ENCODE measurements at places on chromosomes 5 and 9. TPM values are rescaled to one million over a fixed set of nuclear protein-coding genes. Genes with fewer than 3 reads are reported as not detected.

The SV2C gene
- 0.13 TPM for total RNA-seq

The SPATA6L gene
- 0.84 TPM for total RNA-seq

The PKD2L2 gene
- 0.30 TPM for total RNA-seq

The DCAF12 gene
- total RNA-seq, result 30.4 TPM

The CARTPT gene
- total RNA-seq, result not detected

The MTAP gene
- total RNA-seq, result 41.2 TPM

The SEMA6A gene
- total RNA-seq, result not detected

The ATG10 gene
- 8.0 TPM for total RNA-seq

The CDX1 gene
- not detected for total RNA-seq

The C9orf153 gene
- total RNA-seq, result 0.26 TPM

GRCh38 chr5:82275216-82275664 is 2.9 kb downstream of the RPS23 start:
- ATAC-seq, result no peak

- peak; percentile 1 for ATAC-seq
Measured at GRCh38 chr5:10248378-10249260, 1.1 kb downstream of the ATPSCKMT start.

DNA sequence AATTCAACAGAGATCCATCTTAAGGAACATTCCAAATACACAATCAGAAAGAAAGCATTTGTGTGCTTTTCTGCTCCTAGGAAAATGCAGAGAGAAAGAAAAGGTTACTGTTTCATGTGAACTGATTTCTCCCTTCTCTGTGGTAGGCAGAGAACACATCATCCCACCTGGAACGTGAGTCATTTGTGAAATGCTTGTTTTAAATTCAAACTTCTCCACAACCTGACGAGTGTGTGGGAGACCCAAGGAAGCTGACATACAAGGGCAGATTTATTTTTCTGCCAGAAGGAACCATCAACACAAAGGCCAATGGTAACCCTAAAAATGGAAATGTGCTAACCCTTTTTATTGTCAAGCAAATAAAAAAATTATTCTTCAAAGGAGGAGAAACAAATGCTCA is 156.4 kb downstream of the EFNA5 start:
- ATAC-seq, result peak; percentile 37

GRCh38 chr9:131043087-131043486 is 34.1 kb downstream of the LAMC3 start:
- no peak for ATAC-seq

GRCh38 chr5:68679041-68679440 is 414.8 kb upstream of the SLC30A5 start:
- ATAC-seq, result no peak

DNA sequence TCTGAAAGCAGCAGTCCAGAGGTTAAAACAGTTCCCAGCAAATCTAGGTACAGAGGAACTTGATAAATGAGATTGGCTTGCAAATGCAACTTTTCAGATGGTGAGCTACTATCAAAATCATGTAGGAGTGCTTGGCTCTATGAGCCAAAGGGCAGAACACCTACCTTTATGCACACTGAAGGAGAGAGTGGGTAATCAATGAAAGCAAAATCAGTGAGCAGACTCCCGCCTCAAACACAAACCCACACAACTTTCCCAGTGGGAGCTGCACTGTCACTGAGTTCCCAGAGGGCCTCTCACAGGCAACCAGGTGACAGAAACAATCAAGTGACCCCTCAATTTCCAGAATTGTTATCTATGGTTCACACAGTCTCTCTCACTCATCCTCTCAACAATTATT is 8.5 kb downstream of the ARL15 start:
- no peak for ATAC-seq

DNA sequence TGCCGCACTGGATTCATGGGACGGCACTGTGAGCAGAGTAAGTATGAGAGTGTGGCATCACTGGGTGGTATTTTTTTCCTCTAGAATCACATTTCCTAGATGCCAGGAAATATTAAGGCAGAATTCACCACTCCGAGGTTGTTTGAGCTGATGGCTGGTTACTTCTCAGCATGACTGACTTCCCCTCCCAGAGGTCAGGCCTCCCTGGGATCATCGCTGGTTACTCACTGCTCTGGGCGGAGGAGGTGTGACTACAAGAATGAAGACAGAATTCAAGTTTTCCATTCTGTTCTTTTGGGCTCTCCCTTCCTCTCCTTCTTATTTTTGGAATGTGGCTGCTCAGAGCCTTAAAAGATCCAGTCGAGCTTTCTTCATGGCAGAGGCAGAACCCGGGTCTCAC is 76.6 kb upstream of the PRRC1 start:
- no peak for ATAC-seq

GRCh38 chr9:131555841-131556673 is 10.7 kb downstream of the PRRT1B start:
- no peak for ATAC-seq

- no peak for ATAC-seq
Measured at GRCh38 chr9:88538311-88539085, 3.5 kb downstream of the NXNL2 start.

DNA sequence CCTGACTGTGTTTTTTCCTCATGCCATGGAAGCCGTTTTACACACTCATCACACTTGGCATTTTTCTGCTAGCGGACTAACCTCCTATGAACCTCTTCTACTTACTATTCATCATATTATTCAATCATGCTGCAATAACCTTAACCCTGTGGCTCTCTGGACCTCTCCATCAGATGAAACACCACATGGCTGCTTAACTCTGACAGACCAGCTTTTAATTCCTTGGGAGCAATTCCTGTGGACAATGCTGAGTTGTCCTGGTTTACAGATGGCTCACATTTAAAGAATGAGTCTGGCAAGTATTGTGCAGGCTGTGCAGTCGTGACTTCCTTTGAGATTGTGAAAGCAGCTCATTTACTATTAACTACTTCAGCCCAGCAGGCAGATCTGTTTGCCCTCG is 9.0 kb downstream of the OR1J1 start:
- no peak for ATAC-seq

GRCh38 chr5:117454716-117455212 is 880.1 kb upstream of the SEMA6A start:
- peak; percentile 58 for ATAC-seq

Measured in activated T-helper 17 cell treated with anti-CD3 and anti-CD28 coated beads, Interleukin-2, amount 50 U/mL, for 72 hours (primary cell).